ENCODE measurements at places on chromosomes 2 and 18.

DNA sequence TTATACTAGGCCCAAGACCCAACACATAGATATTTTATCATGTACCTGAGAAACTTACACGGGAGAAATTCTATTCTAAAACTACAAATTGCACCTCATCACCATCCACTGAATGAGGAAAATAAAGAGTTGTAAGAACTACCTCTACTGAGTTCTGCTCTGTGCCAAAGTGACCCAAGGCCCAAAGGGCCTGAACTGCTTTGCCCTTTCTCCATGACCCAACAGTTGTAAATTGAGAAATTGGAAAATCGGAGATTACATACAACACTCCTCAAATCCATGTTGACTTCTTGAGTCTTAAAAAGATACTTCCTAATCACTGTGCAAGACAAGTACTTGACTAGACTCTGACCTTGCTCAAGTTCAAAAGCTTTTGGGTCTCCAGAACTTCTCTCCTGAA is 8.8 kb downstream of the NR4A2 start:
- DNase-seq, result no peak

DNA sequence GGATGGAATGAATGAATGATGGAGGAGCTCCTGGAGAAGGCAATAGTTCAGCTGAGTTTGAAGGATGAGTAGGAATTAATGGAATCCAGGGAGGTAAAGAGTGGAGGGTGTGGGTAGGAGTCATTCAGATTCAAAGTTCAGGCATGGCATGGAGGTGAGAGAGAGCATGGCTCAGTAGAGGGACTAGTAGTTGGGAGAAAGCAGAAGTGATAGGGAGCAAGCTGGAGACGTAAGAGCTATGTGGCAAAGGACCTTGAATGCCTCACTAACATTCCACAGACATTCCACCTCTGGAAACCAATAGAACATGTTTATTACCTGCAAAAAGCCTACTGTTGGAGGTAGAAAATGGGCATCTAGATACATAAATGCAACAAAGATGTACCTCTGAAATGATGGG is 170.1 kb downstream of the HAUS1 start:
- no peak for DNase-seq

- no peak for DNase-seq
These were observed 6.7 kb upstream of the IAH1 start for GRCh38 chr2:9467687-9468086.

DNA sequence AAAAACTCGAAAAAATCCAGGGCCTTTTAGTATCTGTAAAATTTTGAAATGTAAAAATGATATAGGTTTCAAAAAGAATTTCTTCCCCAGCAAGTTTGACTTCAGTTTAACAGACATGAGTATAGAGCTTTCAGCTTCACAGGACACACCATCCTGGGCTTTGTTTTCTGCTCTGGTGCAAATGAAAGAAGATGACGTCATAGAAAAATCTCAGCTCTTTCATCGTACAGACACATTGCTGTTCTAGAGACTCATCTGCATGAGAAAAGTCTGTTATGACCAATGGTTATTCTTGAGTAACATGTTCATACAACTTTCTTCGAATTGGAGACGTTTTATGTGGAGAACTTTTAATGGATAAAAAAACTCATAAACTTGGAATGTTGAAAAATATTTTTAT is 111.7 kb upstream of the DYNAP start:
- no peak for DNase-seq

DNA sequence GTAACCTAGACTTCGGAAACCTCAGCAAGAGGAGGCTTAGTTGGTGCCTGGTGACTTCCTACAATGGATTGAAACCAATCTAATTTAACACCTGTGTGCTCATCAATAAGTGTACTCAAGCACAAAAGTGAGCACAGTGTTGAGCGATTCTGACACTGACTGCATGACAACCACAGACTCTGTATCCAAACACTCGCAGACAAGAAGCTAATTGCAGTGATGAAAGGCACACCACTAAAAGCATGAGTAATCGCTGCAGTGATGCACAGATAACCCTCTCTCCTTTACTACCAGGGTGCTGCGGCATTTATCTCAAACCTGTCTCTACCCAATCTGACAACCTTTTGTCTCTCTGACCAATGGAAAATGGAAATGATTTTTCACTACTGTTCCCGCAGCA is 168.1 kb downstream of the AFF3 start:
- DNase-seq, result no peak

DNA sequence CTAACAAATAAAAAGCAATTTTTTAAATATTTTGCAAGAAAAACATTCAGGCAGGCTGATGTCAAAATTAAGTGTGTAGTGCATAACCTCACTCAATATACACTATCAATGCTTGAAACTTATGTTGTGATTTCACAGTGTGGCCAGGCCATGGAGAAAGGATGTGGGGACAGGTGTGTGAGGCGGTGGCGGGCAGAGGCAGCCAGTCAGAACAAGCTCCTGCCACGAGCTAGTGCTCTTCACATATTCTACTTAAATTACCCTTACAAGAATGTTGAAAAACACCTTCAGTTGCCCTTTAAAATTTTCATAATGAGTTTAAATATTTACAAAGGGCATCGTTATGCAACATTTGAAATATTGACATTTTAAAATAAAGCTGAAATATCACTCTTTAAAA is 43.2 kb downstream of the CYB5A start:
- DNase-seq, result no peak

DNA sequence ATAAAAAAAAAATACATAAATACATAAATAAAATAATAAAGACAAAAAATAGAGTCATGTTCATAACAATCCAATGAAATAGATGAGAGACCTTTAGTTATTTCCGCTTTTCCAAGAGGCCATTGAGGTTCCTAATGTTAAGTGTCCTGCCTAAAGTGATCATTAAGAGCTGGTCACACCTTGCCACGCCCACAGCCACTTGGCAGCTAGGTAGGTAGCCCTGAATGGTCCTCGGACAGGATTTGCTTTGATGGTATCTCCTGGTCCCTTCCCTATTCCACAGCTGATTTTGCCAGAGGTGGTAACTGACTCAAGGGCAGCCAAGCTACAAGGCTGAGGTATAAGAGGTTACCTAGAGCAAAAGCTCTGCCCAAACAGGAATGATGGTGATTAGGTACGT is 24.5 kb upstream of the TANC1 start:
- no peak for DNase-seq

DNA sequence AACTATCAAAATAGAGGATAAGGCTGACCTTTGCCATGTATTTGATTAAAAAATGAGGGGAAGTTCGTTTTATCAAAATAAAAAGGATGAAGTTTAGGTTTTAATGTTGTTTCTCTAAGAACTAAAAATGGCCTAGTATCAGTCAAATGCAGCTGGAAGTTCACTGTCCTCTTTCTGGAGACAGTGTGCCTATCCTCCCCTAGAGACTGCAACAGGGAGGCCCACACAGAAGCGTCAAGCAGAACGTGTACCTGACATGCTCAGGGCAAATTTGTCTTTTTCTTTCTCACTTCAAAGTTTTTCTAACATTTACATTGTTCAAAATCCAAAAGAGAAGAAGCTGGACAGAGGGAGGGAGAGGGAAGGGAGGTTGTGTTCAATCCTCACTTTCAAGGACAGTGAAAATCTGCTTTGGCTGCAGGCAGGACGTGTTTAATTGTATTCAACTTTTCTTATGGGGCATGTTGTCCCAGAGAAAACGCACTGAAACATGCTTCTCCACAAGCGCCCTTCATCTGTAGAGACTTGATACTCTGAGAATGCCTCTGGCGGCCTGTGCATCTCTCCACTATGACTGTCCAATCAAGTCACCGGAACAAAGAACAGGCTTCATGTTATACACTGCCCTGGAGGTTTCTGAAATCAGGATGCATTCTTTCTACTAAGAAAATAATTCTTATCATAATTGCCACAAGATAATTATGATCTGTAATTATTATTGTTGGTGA is 65.1 kb downstream of the FAM210A start:
- DNase-seq, result no peak

DNA sequence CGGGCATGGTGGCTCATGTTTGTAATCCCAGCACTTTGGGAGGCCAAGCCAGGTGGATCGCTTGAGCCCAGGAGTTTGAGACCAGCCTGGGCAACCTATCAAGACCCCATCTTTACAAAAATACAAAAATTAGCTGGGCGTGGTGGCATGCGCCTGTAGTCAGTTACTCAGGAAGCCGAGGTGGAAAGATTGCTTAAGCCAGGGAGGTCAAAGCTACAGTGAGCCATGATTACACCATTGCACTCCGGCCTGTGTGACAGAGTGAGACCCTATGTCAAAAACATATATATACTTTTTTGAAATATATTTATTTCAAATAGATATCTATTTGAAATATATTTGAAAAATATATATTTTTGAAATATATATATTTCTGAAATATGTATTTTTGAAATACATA is 10.9 kb downstream of the OSBPL1A start:
- no peak for DNase-seq

GRCh38 chr2:58180635-58181034 is 60.5 kb downstream of the FANCL start:
- no peak for DNase-seq

- no peak for DNase-seq
These were observed 286.8 kb downstream of the MYCN start for GRCh38 chr2:16226943-16227664.

- DNase-seq, result no peak
These were observed 114.2 kb downstream of the RTP5 start for GRCh38 chr2:241983571-241984270.

DNA sequence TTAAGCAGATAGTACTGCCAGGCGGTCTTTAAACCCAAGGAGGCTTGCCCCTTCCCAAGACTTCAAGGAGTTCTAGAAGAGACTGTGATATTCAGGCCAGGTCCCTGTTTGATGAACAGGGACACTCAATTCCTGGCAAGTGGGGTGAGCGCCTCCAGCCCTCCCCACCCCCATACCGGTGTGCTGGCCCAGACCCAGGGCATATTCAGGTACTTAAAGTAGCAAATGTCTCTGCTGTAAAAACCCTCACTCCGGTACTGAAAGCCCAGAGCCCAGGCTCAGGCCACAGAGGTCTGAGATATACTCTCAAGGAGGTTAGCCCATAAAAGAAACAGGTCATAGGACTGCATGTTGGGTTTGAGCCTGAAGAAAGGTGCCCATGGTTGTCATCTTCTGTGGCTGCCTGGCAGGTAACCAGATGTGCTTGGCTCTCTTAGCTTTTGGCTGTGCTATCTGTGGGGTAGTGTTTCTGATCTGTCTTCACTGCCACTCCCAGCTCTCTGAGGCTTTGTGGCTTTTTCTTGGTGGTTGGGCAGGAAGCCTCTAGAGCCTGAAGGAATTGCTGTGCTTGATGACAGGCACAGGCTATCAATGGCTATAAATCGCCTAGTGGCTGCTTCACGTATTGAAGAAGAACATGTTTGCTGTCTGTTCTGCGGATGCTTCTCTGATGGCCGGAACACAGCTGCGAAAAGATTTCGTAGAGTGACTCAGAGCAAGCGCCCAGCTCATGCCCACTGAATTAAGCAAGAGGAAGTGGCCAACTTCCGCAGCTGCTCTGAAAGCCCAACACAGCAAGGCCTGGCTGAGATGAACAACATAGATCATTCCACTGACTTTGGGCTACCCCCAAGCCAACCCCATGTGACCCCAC is 63.3 kb upstream of the ALPP start:
- peak; percentile 33 for DNase-seq

DNA sequence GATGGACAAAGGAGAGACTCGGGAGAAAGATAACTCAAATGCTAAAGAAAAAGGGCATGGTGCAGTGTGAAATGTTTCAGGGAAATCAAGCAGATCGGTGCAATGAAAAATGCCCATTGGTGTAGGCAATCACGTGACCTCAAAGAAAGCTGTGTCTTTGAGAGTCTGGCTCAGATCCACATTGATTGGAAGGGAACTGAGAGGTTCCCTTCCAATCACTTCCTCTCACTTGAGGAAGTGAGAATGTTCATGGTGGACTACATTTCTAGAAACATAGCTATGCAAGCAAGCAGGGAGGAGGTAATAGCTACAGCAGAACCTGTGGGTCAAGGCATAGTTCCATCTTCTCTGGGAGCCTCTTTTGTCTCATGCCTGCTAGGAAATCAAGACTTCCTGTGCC is 187.4 kb downstream of the LPIN1 start:
- DNase-seq, result no peak

DNA sequence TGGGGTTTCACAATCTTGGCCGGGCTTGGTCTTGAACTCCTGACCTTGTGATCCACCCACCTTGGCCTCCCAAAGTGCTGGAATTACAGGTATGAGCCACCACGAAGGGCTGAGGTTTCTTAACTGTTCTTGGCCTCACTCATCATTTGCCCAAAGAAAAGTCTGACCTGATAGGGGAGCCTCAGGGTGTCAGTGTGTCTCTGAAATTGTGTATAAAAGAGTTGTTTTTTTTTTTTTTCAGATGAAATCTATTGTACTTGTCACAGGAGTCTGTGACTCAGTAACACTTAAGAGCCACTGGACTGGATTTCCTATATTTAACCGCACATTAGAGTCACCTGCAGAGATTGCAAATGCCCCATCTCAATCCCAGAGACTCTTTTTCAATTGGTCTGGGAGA is 16.9 kb downstream of the PMAIP1 start:
- no peak for DNase-seq

DNA sequence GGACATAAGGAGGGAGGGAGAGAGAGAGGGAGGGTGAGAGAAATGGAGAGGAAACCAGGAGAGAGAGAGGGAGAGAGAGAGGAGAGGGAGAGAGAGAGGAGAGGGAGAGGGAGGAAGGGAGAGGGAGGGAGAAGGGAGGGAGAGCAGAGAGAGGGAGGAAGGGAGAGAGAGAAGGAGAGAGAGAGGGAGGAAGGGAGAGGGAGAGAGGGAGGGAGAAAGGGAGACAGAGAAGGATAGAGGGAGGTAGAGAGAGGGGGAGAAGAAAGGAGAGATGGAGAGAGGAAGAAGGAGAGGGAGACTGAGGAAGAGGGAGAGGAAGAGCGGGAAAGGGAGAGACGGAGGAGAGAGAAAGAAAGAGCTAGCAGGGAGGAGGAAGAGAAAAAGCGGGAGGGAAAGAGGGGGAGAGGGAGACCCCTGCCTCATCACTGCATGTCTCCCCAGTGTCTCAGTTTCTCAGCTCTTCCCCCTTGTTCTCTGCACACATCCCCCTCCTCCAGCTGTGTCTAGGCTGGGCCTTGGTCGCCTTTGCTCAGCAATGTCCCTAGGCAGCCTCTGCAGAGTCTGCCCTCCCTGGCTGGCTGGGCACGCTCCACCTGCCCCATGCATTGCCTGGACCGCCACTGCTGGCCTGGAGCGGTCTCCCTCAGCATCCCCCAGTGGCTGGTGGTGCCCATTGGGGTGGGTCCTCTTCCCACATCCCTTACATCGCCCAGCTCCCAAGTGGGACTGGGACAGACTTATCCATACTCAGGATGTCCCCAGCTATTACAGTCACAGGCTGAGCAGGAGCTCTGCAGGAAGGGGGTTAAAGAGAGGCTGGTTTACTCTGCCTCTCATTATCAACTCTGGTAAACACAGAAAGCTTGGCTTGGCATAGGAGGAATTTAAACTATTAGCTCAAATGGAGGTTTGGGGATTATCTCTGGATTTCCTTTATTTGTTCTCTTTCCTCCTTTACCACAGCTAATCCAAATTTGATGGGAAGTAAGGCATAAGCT is 85.7 kb upstream of the APCDD1 start:
- no peak for DNase-seq
